GM13977 (cell line): ENCODE measurements at places on chromosomes 11 and 22.

DNA sequence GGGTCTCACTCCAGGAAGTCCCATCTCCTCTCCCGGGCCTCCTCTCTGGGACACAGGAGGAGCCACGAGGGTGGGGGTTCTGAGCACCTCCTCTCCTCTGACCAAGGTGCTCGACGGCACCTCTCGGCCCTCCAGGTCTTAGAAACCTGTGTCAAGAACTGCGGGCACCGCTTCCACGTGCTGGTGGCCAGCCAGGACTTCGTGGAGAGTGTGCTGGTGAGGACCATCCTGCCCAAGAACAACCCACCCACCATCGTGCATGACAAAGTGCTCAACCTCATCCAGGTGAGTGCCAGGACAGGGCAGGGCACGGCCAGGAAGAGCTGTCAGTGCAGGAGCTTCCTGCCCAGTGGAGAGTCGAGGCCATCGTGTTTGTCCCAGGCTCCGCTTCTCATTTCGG, 23.2 kb downstream of the TOM1 start:
- no peak for DNase-seq

DNA sequence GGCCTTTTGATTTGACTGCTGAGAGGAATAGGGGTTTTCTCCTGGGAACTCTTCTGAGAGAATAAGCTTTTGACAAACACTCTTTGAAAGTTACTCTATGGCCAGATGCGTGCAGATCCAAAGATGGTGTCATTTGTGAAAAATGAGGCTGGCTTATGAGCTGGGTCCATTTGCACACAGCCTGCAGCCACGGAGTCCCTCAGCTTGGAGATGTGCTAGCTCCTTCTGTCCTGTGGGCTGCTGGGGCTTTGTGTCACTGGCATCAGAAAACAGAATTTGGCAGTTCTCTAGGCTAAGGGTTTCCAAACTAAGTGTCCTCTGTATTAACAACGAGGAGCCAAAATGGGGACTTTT, 702.4 kb downstream of the NTM start:
- no peak for DNase-seq

DNA sequence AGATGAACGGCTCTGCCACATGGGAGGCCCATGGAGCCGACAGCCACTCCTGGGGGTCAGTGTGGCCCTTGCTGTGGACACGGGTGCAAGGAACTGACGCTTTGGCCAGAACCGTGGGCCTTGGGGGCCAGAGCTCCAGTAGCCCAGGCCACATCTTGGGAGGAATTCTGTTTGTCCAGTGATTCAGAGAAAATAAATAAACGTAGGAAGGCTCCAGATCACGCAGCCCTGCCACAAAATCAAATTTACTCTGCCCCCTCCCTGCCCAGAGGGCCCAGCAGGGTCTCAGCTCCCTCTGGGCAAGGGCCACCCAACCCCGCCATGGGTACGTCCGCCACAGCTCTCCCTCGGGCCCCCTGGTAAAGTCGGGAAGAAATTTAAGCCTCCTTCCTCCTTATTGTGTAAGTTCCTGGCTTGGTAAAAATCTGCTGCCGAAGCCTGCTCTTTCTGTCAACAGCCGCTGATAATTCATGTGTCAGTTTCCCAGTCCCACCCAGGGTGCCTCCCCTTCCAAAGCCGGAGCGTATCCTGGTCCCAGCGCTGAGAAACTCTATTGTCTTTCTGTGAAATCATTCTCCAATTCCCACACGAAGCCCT, 6.9 kb upstream of the MUC5AC start:
- no peak for DNase-seq

GRCh38 chr11:134575504-134576230, 163.6 kb upstream of the B3GAT1 start:
- DNase-seq = no peak

GRCh38 chr11:69229511-69229910, 64.4 kb upstream of the MYEOV start:
- no peak for DNase-seq

DNA sequence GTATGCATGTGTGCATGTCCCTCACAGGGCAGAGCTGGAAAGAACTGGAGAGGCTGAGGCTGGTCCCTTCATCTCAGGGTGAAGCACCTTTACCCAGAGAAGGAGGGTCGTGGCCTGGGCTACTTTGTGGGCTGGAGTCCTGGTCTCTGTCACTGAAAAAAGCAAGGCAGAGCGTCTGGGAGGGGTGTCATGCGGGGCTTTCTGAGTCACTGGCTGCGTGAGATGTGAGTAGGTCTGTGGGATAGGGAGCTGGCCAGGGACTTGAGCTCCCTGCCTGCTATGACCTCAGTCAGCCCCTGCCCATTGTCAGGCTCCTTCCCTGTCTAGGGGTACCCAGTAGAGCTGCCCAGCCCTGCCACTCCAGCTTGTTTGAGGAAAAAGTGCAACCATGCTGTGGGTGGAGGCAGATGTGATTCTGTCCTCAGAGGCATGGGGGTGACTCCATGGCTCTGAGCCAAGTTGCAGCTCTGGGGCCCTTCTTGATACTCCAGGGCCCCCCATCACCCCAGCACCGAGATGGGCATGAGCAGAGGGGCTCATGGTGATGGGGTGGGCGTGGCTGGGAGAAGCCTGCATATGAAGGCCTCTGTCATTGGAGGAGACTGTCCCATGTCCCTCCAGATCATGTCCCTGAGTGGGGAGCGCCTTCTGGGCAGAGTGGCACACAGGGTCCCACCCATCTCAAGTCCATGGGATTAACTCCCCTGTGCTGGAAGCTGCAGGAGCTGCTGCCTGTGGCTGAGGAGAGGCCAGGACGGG, 27.8 kb downstream of the KCNQ1 start:
- DNase-seq = no peak
